ENCODE measurements at places on chromosomes 7 and 10.
A peak's percentile ranks its signal among the peaks of the same experiment; 100 is the strongest.

GRCh38 chr7:51139796-51140195, 176.8 kb downstream of the COBL start:
- no peak for DNase-seq

GRCh38 chr7:2647594-2648172, 15.9 kb downstream of the TTYH3 start:
- no peak for DNase-seq

DNA sequence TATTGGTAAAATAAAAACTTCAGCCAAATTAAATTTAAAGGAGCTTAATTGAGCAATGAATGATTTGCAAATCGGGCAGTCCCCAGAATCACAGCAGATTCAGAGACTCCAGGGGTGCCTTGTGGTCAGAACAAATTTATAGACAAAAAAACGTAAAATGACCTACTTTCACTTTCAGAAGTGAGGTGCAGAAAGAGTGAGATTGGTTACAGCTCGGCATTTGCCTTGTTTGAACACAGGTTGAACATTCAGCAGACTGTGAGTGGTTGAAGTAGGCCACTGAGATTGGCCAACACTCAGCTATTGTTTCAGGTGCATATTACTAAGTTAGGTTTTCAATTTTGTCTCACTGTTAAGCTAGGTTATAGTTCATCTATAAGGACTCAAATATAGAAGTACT, 153.4 kb downstream of the BICC1 start:
- DNase-seq = no peak

GRCh38 chr7:101783381-101784181, 33.8 kb upstream of the CUX1 start:
- no peak for DNase-seq

GRCh38 chr10:104256335-104256961, 1.8 kb downstream of the GSTO1 start:
- no peak for DNase-seq

GRCh38 chr10:131852823-131853609, 47.8 kb upstream of the PPP2R2D start:
- no peak for DNase-seq

DNA sequence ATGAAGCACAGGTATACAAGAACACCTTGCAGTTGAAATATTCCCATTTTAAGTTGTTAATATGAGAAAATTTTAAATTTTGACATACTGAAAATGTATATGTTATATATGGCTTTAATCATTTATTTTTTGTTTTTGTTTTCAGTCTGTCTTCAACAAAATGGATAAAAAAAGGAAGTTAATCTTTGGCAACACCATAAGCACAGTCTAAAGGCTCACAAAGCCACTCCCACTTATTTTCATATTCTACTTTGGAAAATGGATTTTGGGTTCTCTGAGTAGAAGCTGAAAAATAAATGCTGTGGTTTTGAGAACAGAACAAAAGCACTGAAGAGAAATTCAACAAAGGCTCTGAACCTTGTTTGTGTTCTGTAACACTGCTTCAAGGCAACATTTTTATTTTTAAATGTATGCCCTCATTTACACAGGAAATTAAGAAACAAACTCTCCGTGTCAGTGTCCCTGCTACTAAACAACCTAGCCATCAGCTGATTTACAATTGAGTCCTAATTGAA, 81.3 kb upstream of the LRRN3 start:
- no peak for DNase-seq

GRCh38 chr10:103649654-103650423, 156.3 kb downstream of the NEURL1 start:
- DNase-seq = no peak

GRCh38 chr10:5563321-5563961, 38.7 kb downstream of the CALML3 start:
- DNase-seq = no peak

GRCh38 chr7:74404741-74405140, 49.0 kb upstream of the GTF2IRD1 start:
- DNase-seq = no peak

DNA sequence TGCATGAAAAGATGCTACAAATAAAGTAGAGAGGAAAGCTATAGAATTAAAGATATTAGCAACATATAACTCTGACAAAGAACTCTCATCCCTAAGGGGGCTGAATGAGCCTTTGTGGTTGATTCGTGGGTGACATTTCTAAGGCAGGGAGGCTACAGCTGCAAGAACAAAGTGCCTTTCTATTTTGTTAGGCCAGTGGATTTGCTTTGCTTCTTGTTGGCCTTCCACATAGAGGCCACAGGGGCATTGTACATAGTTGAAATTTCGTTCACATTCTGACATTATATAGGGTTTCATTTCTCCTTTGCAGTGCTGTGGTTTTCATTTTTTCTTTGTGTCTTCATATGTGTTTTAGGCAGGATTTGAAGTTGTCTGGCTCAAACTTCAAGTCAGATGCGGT, 819.2 kb upstream of the C7orf33 start:
- DNase-seq = no peak

DNA sequence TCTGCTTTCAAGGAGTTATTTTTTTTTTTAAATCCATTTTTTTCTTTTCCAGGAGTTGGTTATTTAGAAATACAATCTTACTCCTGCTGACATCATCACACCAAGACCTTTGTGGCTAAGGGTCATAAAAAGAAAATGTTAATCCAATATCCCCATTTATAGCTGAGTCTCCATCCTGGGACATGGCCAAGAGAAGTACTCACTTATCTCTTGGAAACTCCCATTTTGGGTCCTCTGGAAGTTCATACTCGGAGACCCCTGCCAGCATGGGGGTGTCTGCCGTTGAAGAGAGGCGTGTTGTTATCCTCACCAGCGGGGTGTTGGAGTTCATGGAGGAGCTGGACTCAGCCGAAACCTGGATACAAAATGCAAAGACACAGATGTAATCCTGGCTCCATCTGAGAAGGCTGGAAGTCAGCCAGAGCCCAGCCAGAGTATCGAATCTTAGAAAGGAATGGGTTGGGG, 94.6 kb downstream of the FGFR2 start:
- DNase-seq = no peak

- DNase-seq = no peak
Observed at GRCh38 chr7:46512891-46513413, 591.9 kb upstream of the IGFBP3 start.

GRCh38 chr10:104099269-104099668, 13.6 kb upstream of the COL17A1 start:
- DNase-seq = no peak

- DNase-seq = no peak
Observed at GRCh38 chr10:48444266-48444665, 137.8 kb downstream of the MAPK8 start.

- no peak for DNase-seq
Observed at GRCh38 chr7:147298611-147299043, 1182.0 kb downstream of the CNTNAP2 start.

- DNase-seq = no peak
Observed at GRCh38 chr7:54360075-54360840, 181.9 kb upstream of the VSTM2A start.

DNA sequence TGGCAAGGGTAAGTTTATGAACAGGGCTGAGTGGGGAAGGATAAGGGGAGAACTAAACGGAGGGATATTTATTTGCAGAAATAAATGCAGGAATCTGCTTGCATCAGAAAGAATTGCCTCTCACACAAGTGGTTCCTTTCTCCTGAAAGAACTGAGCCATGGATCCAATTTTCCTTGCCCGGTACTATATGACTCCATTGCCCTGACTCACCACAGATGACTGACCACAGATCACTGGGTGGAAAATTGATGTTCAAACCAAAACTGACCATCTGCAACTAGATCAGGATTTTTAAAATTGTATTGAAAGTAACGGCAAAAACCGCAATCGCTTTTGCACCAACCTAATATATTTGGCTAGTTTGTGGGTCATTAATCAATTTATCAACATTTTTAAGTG, 6.2 kb upstream of the MACC1 start:
- no peak for DNase-seq

DNA sequence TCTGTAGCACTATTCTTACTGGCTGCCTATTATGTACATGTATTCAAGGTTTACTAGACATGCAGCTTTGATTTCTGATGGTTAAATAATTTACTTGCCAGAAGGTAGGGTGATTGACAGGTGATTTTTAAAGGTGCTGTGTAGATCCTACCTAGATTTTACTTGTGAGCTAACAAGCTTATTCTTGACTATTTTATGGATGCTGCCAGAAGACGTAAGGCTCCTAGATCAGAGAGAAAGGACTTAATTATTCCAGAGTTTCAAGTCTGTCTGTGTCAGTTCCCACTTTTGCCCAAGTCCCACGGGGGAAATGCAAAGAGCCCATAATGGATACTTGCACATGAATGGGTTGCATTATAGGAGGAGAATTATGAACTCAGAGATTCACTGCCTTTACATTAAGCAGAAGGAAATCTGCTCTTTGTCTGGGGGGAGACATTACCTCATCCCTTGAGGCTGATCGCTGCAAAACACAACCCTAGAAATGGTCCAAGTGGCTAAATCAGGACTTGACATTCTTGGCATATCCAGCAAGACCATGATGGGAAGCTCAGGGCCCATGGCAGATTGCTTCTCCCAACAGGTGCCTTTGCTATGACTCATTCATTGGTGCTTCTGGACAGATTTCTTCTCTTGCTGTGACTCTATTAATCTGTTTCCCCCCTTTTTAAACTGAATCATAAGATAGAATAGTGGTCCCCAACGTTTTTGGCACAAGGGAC, 32.1 kb downstream of the GPR158 start:
- DNase-seq = no peak

- DNase-seq = no peak
Observed at GRCh38 chr7:137703291-137704010, 143.3 kb downstream of the DGKI start.

GRCh38 chr10:73253225-73253555, 746 bp upstream of the MRPS16 start:
- no peak for DNase-seq

DNA sequence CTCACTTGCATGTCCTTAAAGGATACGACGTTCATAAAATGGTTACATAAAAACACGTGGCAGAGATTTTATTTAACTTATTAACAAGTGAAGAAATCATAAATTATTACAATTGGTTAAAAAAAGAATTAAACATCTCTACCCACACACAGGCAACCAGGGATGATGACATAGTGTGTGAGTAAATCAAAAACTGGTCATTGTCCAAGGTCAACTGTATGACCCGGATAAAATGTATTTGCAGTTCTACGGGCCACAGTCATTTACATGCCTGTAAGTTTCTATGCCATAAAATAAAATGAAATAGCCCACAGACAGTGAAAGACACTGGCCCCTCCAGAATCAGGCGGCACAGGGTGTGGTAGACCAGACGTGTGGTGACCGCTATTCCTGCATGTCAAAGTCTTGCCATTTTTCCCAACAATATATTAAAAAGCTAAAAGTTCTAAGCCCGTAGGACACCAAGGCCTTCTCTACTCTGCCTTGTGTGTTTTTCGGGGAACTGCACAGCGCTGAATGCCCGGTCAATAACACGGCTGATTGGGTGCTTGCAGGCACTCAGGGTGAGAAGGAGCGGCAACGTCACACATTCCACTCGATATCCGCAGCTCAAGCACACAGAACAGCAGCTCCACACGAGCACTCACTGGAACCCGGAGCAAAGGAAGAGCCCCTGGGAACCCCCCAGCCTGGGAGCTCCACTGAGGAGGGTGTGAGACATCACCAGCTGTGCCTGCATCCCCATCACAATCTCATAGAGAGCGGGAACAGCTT, 143.3 kb upstream of the PPP2R2D start:
- no peak for DNase-seq

GRCh38 chr7:107147464-107148393, 21.1 kb upstream of the HBP1 start:
- DNase-seq = peak; percentile 7

DNA sequence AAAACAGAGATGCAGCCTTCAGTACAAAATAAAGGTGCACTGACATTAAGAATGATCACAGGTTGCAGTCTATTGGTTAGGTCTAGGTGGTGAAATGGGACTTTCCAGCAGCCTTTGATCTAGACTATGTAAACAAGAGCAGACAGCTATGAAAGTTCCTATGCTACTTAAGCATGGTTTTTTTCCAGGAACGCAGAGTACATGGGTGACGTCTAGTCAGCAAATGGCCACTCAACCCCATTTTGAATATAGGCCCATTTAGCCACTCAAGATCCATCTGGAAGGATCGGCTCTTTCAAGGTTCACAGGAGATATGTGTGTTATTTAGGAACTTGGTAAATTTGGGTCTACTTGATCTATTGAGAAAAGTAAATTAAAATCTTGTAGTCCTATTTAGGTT, 1424.6 kb upstream of the LRRTM3 start:
- no peak for DNase-seq

DNA sequence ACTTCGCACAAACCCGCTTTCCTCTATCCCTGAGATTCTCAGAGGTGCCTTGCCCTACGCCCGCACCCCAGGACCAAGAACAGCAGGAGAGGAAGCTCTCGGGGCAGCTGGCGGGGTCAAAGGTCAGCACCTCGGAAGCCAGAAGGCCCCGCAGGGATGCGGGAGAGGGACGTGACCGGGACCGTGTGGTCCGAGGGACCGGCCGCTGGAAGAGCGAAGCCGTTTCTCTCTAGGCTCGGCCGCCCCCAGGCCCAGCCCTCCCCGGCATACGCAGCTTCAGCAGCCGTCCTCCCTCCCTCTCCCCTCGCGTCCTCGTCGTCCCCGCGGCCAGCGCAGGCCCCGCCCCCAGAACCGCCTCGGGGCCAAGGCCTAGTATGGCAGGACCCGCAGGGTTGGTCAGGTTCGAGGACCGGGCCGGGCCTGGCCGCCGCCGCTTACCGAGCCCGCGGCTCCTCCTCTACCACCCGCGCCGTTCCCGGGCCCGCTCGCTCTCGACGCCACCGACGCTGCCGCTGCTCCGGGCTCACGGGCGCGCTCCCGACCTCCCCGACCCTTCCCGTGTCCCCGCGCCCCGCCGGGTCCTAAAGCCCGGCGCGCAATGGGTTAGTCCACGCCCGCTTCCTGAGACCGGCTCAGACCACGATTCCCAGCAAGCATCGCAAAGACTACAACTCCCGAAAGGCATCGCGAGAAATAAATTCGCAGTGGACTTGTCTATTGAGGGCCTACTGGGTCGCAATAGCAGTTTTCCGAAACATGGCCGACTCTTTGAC, at the start of gene ARMH3:
Gene ARMH3, minus strand, starts transcription at position 527 of the 773 bp plus-strand sequence. CDS start 16,059 bp downstream, outside the sequence.
- peak; percentile 98 for DNase-seq

GRCh38 chr7:79734181-79734580, 280.7 kb upstream of the MAGI2 start:
- no peak for DNase-seq

- no peak for DNase-seq
Observed at GRCh38 chr10:131272897-131273451, 38.5 kb downstream of the TCERG1L start.

- no peak for DNase-seq
Observed at GRCh38 chr10:103855424-103855823, at the start of gene SH3PXD2A. TSS of gene SH3PXD2A (minus strand) at chr10:103855576. CDS start at chr10:103855266, 310 bp downstream.
